ENCODE measurements at places on chromosomes 4 and X. TPM values are rescaled to one million over a fixed set of nuclear protein-coding genes. Genes with fewer than 3 reads are reported as not detected.

CT45A10 gene
- total RNA-seq, result not detected

MOSPD2 gene
- total RNA-seq, result 23.1 TPM

DNA sequence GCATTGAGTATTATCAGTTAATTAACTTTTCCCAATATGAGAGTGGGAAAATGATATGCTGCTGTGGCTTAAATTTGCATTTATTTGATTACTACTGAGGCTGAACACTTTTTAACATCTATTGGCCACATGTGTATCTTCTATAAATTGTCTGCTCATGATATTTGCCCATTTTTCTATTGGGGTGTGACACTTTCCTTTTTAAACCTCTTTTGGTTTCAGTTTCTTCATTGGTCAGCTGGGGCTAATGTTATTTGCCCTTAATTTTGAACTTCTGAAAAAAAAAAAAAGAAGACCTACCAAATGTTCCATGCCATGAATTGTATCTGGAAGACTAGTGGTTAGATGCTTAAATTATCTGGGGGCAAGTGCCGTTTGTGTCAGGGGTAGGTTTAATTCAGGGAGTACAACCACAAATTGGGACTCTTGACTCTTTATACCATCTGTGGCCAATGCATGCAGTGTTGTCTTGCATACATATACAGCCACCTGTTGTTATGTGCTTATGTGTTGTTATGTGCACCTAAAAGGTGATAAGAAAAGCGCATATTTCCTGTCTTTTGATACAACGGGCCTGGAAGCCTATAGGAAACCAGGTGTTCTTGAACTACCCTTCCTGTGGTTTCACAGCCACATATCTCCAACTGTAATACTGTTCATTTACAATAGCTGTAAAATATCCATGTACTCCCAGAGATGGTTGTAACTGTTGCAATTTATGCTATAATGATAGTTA, 49.0 kb downstream of the SH2D1A start:
- no peaks in the 10 kb centered on the region for H3K36me3 ChIP-seq
- no peaks in the 10 kb centered on the region for H3K27me3 ChIP-seq
- no peak for DNase-seq
- H3K4me3 ChIP-seq, result no peak overlapping the region

GRCh38 chr4:2300431-2301224, 38.7 kb upstream of the MXD4 start:
- H3K4me3 ChIP-seq, result no peak overlapping the region
- no peak for DNase-seq
- H3K36me3 ChIP-seq, result no peaks in the 10 kb centered on the region
- H3K27me3 ChIP-seq, result no peaks in the 10 kb centered on the region

GRCh38 chr4:1967512-1968149, 41.1 kb downstream of the NELFA start:
- no peak overlapping the region for H3K4me3 ChIP-seq
- no peaks in the 10 kb centered on the region for H3K36me3 ChIP-seq
- H3K27ac ChIP-seq, result no peak overlapping the region
- H3K4me1 ChIP-seq, result no peaks in the 10 kb centered on the region
- DNase-seq, result no peak
- H3K27me3 ChIP-seq, result no peaks in the 10 kb centered on the region

DNA sequence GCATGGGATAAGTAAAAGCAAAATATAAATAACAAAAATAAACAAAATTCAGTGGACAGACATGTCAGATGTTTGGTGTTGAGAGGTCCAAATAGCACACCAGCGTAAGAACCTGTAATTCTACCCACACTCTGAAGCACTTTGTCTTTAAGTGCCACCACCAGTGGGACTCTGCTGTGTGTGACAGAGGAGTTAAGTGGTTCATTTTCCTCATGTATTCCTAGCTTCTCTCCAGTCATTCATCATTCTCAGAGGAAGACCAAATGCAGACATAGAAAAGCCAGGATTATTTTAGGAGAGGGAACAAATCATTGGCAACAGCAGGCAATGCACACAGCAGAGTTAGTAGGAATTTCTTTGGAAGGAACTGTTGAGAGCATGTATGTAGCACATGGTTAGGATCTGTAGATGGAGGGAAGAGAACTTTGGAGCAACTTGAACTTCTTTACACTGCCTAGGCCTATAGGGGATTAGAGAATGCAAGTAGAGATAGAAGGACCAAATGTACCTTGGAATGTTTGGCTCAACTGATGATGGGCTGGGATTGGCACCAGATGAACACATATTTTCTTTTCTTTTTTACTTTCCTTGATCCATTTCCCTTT, 43.0 kb upstream of the ARHGAP24 start:
- H3K36me3 ChIP-seq, result no peaks in the 10 kb centered on the region
- H3K4me1 ChIP-seq, result no peaks in the 10 kb centered on the region
- H3K27ac ChIP-seq, result no peak overlapping the region
- no peak for DNase-seq

DNA sequence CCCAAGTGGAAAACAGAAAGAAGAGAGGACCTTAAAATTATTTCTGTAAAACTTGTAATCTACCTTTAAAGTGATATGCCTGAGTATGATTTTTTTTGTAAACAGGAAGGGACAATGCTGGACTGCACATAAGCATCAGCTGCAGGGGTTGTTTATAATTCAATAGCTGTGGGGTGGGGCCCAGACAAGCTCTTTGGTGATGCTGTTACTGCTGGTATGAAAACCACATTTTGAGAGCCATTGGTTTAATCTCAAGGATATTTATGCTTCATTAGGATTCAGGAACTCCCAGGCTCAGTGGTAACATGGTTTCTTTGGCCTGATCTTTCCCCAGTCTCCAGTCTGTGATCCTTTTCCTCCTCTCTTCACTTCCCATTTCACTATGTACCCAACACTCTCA, 34.3 kb upstream of the GRPR start:
- H3K4me1 ChIP-seq, result no peaks in the 10 kb centered on the region
- no peaks in the 10 kb centered on the region for H3K27me3 ChIP-seq
- no peaks in the 10 kb centered on the region for H3K36me3 ChIP-seq

DNA sequence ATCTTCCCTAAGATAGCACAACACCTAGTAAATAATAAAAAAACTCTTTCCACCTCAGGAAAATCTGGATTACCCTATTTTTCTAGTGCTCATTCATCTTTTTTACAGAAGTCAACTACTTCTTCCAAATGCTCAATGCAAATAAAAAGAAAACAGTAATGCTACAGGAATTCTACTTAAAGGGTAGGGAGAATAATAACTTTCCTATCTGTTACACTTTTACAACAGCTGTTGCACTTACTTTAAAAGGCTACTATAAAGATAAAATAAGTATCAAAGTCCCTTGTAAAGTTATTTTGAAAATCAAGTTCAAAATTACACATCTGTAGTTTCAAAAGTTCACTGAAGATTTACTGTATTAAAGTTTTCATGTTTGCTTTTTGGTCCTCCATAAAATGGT, 37.6 kb downstream of the THOC2 start:
- H3K36me3 ChIP-seq, result peaks cover 13% of the 10 kb centered on the region
- DNase-seq, result no peak
- H3K4me1 ChIP-seq, result no peaks in the 10 kb centered on the region
- no peak overlapping the region for H3K27ac ChIP-seq
